Pulmonary artery endothelial cell (primary cell): ENCODE measurements at places on chromosomes 12 and 14.

DNA sequence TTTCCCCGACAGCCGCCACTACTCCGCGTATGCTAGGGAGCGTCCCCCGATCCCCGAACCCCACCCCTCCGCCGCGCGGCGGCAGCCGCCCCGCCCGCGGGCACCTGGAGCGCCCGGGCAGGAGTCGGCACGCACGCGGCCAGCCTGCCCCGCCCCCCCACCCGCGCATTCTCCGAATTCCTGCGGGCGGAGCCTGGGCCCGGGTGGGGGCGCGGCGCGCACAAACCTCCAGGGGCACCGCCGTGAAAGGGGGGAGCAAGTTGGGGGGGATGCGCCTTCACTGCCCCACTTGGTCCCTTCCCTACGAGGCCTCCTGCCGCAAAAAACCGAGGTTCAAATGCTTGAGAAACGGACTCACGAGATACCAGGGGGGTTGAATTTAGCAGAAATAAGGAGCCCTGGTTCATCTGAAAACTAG is 1.7 kb downstream of the AJUBA start:
- DNase-seq = no peak

DNA sequence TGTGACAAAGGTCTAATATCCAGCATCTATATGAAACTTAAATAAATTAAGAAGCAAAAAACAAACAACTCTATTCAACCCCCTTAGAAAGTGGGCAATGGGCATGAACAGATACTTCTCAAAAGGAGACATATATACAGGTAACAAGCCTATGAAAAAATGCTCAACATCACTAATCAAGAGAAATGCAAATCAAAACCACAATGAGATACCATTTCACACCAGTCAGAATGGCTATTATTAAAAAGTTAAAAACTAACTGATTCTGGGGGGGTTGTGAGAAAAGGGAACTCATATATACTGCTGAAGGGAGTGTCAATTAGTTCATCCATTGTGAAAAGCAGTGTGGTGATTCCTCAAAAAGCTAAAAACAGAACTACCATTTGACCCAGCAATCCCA is 198.9 kb downstream of the BMP4 start:
- DNase-seq = no peak

DNA sequence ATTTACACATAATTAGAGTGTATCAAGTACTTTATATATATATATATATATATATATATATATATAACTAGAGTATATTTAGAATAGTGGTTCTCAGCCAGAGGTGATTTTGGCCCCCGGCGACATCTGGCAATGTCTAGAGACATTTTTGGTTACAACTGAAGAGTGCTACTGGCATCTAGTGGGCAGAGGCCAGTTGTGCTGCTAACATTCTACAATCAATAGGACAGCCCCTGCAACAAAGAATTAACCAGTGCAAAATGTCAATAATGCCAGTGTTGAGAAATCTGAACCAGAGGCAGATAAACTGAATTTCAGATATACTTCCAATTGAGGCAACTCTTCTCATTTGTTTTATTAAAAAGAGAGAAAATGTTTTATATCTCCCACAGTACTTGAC is 8.9 kb downstream of the GTF2A1 start:
- DNase-seq = no peak

DNA sequence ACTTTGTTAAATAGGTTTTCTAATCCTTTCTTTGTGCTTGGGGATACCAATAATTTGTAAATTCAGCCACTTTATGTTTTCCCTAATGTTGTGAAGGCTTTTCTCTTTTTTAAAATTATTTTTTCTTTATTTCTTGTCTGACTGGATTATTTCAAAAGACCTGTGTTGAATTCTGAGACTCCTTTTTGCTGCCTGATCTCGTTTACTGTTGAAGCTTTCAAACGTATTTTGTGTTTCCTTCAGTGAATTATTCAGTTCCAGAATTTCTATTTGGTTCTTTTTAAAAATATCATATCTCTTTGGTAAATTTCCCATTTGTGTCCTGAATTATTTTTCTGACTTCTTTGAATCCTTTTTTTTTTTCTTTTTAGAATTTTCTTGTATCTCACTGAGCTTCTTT is 241.6 kb downstream of the LRIG3 start:
- no peak for DNase-seq

- DNase-seq = no peak
Observed at GRCh38 chr14:69613312-69614073, 2.1 kb downstream of the SUSD6 start.
